ENCODE measurements at places on chromosomes 11 and 22. TPM values are rescaled to one million over a fixed set of nuclear protein-coding genes. Genes with fewer than 3 reads are reported as not detected.

CST6 gene
- total RNA-seq: 6.5 TPM

GPHA2 gene
- not detected for total RNA-seq

MN1 gene
- 5.8 TPM for total RNA-seq

DNA sequence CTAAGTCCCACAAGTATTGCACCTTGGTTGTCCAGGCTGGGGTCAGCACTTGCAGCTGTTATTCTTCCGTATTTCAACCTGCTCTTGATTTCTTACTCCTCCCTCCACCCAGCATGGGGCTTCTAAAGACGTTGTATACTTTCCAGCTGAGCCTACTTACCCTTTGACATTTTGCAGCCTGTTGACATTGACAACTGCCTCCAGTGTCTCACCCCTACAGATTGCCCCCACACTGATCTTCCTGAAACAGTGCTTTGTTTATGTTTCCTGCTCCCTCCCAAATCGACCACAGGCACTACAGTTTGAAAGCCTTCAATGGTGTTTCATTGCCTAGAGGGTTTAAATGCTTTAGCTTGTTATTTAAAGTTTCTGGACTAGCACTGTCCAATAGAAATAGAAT, 56.6 kb downstream of the FAM83F start:
- H3K27me3 ChIP-seq: no peaks in the 10 kb centered on the region
- no peaks in the 10 kb centered on the region for H3K36me3 ChIP-seq
- H3K4me3 ChIP-seq: no peak overlapping the region
- no peak for DNase-seq
- H3K4me1 ChIP-seq: no peaks in the 10 kb centered on the region

DNA sequence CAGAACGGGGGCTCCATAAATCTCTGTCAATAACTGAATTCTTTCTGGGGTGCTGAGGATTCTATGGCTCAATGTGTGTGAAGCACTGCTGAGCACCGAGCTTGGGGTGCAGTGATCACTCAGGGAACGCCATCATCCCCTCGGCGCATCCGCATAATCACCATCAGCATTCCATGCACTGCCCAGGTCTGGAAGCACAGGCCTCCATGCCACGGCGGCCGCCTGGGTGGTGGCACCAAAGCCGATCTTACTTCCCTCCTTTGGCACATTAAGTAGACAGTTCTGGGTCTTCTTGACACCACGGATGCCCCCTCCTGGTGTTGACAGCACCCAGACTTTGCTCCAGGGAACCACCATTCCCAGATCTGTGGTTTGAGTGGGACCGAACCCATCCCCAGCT, 15.6 kb downstream of the LTO1 start:
- H3K4me1 ChIP-seq: peaks cover 2% of the 10 kb centered on the region
- H3K27me3 ChIP-seq: no peaks in the 10 kb centered on the region
- H3K36me3 ChIP-seq: no peaks in the 10 kb centered on the region
- H3K4me3 ChIP-seq: no peak overlapping the region
- H3K27ac ChIP-seq: no peak overlapping the region

TRPM5 gene
- not detected for total RNA-seq

- peaks cover 2% of the 10 kb centered on the region for H3K4me1 ChIP-seq
- no peak overlapping the region for H3K27ac ChIP-seq
- DNase-seq: no peak
- H3K36me3 ChIP-seq: no peaks in the 10 kb centered on the region
- H3K4me3 ChIP-seq: no peak overlapping the region
Measured at GRCh38 chr22:45429981-45430775, 16.7 kb downstream of the RIBC2 start.

- peak overlapping the region; percentile 73 for H3K27ac ChIP-seq
- no peaks in the 10 kb centered on the region for H3K36me3 ChIP-seq
- H3K27me3 ChIP-seq: no peaks in the 10 kb centered on the region
Measured at GRCh38 chr11:450809-451451, 851 bp downstream of the PTDSS2 start.

DNA sequence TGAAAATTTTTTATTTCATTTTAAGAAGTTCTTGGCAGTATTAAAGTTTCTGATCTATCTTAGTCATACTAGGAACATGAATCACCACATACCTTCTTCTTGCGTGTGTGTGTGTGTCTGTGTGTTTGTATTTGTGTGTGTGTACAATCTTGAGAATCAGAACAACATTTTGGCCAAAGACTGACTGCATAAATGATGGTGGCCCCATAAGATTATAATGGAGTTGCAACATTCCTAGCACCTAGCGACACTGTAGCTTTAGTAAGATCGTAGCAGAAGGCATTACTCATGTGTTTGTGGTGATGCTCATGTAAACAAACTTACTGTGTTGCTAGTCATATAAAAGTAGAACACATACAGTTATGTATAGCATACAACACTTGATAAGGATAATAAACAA, 205.4 kb downstream of the FAM76B start:
- H3K4me1 ChIP-seq: no peaks in the 10 kb centered on the region
- no peak overlapping the region for H3K27ac ChIP-seq
- DNase-seq: no peak
- H3K27me3 ChIP-seq: no peaks in the 10 kb centered on the region
- H3K36me3 ChIP-seq: no peaks in the 10 kb centered on the region
- H3K4me3 ChIP-seq: no peak overlapping the region

NNMT gene
- 59.3 TPM for total RNA-seq

DNA sequence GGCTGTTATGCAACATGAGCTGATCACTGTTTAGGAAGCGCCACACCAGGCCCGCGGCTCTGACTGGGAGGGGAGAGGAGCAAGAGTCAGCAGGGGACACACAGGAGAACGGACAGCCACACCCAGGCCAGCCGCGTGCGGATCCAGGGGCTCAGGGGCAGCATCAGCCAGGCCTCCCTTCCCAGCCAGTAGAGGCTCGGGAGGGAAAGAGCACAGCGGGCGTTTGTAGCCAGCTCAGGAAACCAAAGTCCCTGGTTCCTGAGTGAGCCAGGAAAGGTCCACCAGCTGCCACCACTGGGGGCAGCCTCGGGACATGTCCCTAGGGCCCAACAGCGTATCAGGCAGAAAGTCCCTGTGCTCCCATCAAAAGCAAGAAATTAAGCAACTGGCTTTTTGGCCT, 71.8 kb upstream of the PITPNB start:
- DNase-seq: no peak
- H3K4me1 ChIP-seq: no peaks in the 10 kb centered on the region
- peak overlapping the region; percentile 32 for H3K27ac ChIP-seq
- H3K4me3 ChIP-seq: no peak overlapping the region
- no peaks in the 10 kb centered on the region for H3K36me3 ChIP-seq

- no peaks in the 10 kb centered on the region for H3K36me3 ChIP-seq
- H3K4me1 ChIP-seq: peaks cover 6% of the 10 kb centered on the region
- no peak overlapping the region for H3K27ac ChIP-seq
Measured at GRCh38 chr11:34353881-34354280, 3.9 kb downstream of the ABTB2 start.

GRCh38 chr11:72743321-72744221, 8.6 kb downstream of the ARAP1 start:
- no peaks in the 10 kb centered on the region for H3K4me1 ChIP-seq
- H3K36me3 ChIP-seq: no peaks in the 10 kb centered on the region
- H3K4me3 ChIP-seq: no peak overlapping the region
- DNase-seq: no peak

- H3K4me1 ChIP-seq: no peaks in the 10 kb centered on the region
- H3K27me3 ChIP-seq: no peaks in the 10 kb centered on the region
- no peaks in the 10 kb centered on the region for H3K36me3 ChIP-seq
- H3K27ac ChIP-seq: no peak overlapping the region
- H3K4me3 ChIP-seq: no peak overlapping the region
Measured at GRCh38 chr11:119835753-119836152, 106.8 kb upstream of the NECTIN1 start.

GRCh38 chr11:11735586-11735985, 106.2 kb upstream of the USP47 start:
- H3K27me3 ChIP-seq: no peaks in the 10 kb centered on the region
- H3K4me3 ChIP-seq: no peak overlapping the region
- H3K4me1 ChIP-seq: no peaks in the 10 kb centered on the region
- DNase-seq: no peak

IL17REL gene
- total RNA-seq: 0.68 TPM

- no peaks in the 10 kb centered on the region for H3K4me1 ChIP-seq
- H3K27ac ChIP-seq: no peak overlapping the region
- H3K27me3 ChIP-seq: no peaks in the 10 kb centered on the region
Measured at GRCh38 chr11:57874981-57875380, 113.4 kb downstream of the CTNND1 start.
